ENCODE measurements at places on chromosomes 5 and 9.

DNA sequence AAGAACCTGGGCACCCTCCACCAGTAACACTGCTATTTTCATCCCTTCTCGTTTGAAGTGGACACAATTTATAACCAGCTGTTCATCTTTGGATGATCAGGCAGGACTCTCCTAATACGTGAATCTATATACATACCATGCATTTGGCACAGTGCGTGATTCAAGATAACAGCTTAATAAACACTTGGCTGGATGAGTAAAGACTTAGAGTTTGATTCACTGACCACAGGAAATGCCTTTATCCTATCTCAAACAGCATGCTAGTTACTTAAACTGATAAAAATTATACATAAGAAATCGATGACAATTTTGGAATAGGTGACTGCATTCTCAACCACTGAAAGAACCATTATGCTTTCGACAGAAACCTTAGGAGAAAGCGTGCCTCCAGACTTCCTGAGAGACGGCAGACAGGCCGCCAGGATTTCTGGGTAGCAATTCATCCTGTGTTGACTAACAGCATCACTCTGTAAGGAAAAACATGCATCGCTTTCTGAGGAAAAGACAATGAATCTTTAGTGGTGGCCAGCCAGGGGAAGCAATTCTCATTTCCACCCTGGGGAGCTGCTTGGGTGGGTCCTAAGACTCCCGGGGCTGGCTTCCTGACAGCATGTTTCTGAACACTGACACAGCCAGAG is 9.7 kb downstream of the MRPL36 start:
- DNase-seq: no peak

DNA sequence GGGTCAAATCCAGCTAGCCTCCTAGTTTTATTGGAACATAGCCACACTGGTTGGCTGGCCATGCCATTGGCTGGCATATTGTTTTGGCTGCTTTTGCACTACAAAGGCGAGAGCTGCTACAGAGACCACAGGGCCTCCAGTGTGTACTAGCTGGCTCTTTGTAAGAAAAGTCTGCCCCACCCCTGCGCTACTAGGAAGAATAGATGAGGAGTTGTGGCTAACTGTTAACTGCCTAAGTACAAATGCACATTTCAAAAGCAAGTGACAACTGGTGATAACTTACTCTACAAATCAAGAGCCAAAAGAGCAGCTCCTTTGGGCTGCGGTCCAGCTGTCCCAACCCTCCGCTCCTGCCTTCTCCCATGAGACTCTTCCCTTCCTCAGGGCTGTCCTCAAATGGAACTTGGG is 63.9 kb downstream of the SERINC5 start:
- DNase-seq: peak; percentile 61

GRCh38 chr5:127441799-127442484 is 75.5 kb upstream of the PRRC1 start:
- no peak for DNase-seq

DNA sequence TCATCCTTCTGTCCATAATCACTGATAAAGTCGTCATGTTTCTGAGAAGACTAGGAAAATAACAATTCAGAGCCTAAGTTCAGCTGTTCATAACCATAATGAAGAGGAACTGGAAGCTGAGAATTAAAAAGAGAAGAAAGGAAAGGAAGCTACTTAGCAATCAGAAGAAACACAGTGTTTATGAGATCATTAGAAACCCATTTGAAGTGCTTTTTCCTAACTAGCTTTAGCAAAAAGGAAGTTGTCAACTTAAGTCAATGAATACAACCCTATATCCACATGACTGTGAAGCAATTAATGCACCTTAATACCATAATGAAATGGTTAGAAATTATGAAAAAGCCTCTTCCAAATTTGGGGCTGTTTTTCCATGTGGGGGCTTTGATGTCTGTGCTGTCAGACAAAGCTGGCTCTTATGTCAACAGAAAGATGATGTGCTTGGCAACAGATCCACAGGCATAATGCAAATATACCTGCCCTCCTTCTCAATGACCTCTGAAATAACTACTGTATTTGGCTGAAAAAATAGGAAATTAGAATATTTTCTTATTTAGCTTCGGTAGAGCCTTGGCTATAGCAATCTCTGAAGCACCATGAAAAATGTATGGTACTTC is 463.5 kb downstream of the RASEF start:
- DNase-seq: no peak

DNA sequence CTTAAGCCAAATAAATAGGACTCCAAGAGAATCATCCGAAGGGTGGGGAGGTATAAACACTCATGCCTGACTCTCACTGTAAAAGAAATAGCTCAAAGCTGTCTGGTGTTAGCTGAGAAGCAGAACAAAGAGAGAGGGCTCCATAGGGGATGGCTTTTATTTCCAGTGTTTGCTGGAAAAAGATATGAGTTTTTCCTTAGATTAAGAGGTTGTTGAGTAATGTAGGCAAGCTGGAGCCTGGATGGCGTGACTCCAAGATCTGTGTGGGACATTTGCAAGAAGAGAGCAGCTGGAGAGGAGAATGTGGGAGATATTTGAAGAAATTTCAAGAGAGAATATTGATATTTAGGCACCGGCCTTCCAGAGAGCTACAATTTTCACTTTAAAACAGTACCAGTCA is 793.7 kb upstream of the RGMB start:
- DNase-seq: no peak

Measured in right atrium auricular region (tissue), 2 donors.